Gastroesophageal sphincter (tissue), 4 donors: ENCODE measurements at places on chromosomes 7 and 10.

DNA sequence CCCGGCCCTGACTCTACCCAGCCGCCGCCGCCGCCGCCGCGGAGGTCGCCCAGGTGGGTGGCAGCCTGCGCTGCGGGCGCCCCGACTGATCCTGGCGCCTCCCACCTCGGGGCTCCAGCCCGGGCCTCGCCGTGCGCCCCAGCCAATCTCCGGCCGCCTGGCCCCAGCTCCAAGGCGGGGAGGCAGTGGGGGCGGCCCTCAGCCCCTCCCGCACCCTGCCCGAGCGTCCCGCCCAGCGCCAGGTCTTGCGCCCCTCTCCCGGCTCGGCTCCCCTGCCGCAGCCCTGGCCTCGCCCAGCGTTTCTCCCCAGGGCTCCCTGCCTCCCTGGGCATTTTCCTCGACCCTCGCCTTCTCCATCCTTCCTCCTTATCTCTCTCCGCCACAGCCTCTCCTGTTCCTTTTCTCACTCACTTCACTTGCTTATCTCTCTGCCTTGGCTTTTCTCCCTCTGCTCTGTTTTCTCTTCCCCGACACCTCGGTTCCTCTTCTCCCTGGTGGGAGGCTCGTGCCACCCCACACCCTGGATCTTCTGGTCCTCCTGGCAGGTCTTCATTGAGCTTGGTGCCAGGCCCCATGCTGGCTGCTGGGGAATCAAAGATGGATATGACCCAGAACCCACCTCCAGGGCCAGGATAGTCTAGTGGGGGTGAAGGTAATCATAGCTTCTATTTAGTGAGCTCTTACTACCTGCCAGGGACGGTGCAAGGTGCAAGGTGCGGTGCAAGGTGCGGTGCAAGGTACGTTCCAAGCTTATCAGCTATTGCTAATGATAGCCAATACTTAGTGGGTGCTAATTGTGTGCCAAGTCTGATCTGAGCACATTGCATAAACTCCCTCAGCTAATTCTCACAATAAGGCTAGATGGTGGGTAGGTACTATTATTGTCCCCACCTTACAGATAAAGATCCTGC, at the start of gene SFRP5:
Gene SFRP5, minus strand, starts transcription at position 87 of the 911 bp plus-strand sequence. CDS start 166 bp downstream, outside the sequence.
- ATAC-seq: no peak

DNA sequence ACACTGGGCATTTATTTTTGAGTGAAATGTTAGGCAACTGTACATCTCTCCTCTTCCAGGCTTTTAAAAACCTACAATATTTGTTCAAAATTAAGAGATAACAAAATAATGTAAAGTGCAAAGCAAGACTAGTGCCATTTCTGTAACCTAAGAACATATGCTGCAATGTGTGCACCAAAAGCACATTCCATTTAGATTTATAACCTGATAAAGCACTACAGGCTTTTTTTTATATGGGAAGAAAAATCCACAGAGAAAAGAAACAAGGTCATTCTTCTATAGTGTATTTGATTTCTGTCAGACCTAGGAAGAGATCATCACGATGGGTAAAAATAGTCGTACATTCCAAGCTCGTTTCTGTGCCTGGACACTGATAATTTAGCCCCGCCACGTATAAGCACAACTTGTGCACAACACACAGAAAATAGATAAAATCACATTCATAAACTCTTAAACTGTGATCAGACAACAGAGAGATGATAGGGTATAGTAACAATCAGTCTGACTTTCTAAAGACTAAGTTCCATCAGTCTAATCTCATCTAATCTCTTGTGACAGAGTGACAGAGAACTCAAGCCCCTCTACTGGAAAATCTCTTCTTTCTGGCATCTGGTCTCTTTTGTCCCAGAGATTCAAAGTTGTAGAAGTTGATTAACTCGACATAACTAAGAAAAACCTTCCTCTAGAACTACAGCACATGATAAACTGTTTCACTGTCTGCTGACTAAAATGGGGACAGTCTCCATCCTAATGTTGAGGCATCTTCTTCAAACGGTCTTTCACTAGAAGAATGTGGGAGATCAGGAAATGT, 6.7 kb downstream of the LAMB1 start:
- peak; percentile 1 for ATAC-seq

GRCh38 chr10:6763423-6763822, 183.3 kb upstream of the PRKCQ start:
- ATAC-seq: no peak

DNA sequence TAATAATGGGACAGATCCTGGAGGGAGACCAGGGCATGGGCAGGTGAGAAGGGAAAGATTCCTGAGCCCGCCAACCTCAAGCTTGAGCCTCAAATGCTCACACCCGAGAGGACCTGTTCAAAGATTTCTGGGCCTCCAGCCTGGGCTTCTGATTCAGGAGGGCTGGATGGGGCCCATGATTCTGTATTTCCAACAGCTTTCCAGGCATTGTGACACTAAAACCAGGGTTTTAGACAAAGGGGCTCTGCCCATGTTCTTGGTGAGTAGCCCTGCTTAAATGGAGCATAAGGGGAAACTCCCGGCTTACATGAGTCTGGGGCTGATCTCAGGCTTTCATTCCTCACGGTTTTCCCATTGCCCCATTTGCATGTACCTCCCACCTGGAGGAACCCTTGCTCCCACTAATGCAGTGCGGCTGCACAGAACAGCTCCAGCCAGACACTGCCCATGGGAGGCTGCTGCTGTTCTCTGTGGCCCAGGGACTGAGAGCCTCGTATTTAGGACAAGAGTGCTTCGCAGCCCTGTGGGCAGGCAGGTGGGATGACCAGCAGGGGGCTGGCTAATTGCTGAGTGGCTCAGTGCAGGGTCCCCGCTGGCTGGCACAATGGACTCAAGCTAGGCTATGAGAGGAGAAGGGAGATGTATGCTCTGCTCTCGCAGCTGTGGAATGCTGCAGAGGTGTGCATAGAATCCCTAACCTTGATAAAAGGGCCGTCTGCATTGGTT, 135.3 kb upstream of the COBL start:
- ATAC-seq: no peak

DNA sequence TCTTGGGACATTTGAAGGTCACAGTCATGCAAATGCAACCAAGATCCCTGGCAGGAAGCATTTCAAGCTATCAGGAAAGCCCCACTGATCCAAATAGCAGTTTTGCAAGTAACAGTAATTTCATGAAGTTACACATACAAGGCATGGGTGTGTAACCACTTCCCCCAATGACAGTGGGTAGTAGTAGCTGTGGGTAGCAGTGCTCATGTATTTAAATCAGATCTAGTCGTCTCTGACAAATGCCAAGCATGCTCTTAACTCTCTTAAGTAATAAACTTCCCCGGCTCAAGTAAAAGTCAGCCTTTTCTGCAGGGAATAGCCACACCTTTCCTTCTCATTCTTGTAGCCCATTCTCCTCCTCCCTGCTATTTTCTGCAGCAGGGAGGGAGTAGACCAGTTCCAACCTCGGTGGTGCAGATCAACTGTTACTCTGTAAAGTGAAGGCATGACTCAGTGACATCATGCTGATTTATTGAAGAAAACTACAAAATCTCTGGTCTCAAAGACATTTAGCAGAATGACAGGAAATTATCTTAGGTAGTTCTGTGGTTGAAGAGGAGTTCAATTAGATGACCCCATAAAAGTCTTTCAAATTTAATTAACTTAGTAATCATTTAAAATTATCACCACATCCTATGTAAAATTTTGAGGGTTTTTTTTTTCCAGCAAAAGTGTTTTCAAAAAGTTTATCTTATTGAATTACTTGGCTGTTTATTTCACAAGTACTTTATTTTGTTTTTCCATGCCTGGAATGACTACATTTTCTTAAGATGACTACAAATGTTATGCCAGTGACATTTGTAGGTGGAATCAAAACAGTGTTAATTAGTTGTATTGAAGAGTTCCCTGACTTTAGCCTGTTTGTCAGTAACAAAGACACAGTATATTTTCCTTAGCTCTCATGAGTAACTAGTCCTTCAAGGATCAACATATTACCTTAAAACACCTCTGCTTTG, 568.3 kb downstream of the INHBA start:
- ATAC-seq: no peak

DNA sequence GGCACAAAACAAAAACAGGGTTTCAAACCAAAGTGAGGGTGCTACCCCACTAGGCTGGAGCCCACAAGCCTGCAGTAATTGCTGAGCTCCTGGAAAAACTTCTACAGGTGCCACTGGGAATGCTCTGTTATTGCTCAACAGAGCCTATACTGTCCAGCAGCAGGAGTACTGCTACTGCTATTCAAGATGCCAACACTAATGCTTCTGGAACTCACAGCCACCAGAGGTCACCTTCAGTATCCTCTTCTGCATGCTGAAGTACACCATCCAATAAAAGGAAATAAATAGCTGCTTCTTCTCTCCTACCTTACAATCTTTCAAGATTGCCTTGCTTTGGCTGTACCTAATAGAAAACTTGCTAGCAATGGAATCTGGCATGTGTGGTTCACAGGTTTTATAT, 222.0 kb downstream of the LRRN3 start:
- ATAC-seq: no peak

DNA sequence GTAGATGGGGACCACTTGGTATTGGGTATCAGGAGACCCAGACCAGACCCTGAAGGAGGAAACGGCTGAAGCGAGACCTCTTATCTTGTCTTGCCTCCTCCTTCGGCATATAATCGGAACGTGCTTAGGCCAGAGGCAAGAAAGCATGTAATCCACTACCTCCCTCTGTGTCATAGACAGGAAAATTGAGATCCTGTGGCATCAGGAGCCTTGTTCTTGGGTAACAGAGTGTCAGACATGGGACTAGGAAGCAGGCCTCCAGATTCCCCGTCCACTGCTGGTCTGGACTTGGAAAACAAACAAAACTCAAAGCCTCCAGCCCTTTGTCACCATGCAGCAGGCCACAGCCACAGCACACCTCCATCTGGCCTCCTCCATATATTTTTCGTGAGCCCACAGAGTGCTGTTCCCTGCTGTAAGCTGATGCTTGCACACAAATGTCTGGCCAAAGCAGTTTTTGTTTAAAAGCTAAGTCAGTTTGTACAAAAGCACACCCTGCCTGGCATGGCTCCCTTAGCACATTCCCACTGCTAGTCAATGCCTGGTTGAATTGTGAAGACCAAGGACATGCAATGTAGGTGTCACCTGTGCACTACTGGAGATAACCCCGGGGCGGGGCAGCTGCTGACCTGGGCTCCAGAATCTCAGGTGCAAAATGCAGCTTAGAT, 510.9 kb downstream of the RPS24 start:
- no peak for ATAC-seq

- no peak for ATAC-seq
Measured at GRCh38 chr7:67493366-67493765, 496.7 kb downstream of the TYW1 start.

- ATAC-seq: no peak
Measured at GRCh38 chr10:108275895-108276685, 1111.6 kb upstream of the SORCS1 start.

DNA sequence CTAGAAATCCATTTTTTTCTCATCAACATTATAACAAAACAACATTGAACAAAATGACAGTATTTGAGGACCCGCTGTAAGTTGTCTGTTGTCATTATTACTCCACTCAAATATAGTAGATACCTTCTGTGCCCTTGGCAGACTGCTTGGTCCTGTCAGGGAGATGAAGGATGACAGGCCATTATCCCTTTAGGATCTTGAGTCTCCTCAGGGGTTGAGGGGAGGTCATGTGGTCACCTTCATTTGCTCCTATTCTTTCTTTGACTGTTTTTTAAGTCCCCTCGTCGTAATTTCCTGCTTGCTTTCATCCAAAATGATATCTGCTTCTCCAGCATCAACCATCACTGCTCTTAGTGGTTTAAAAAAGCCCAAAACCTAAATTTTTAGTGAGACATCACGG, 2.6 kb upstream of the PIP4K2A start:
- ATAC-seq: no peak

DNA sequence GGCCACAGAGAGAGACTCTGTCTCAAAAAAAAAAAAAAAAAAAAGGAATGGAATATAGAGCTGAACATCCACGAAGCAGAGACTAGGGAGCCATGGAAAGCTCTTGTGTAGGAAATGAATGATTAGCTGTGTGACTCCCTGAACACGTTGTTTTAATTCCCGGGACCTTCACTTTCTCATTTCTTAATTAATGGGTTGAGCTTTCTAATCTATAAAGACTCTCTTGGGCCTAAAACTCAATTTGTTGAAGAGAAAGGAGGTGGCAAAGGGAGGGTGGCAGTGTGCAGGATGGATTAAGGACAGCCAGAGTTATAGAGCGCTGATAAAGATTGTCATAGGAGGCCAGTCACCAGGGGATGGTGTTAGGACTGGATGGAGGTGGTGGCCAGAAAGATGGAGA, 48.0 kb downstream of the CYCS start:
- ATAC-seq: no peak

GRCh38 chr7:129773871-129774270, 162.4 kb downstream of the NRF1 start:
- ATAC-seq: no peak

- ATAC-seq: no peak
Measured at GRCh38 chr10:113890769-113891168, 36.3 kb downstream of the NHLRC2 start.

DNA sequence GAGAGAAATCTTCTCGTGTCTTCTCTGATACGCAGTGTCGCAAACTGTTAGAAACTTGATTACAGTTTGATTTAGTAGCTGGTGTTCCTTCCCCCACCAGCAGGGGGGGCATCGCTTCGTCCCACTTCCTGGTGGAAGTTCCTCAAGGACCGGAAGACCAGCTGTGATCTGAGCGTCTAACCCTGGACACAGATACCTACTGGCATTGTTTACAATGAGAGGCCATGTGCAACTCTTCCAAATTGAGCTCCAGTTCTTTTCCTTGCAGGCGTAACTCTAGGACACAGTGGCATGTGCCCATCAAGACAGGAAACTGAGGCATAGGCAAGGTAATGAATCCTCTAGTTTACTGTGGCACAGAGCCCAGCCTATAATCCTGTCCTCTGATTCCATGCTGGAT, 219.0 kb downstream of the CCDC3 start:
- no peak for ATAC-seq

DNA sequence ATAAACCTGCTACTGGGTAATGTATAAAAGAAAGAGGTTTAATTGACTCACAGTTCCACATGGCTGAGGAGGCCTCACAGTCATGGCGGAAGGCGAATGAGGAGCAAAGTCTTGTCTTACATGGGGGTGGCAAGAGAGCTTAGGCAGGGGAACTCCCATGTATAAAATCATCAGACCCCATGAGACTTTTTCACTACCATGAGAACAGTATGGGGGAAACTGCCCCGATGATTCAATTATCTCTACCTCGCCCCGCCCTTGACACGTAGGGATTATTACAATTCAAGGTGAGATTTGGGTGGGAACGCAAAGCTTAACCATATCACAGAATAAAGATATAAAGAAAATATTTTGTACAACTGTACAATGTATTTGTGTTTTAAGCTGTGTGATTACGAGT, 39.4 kb upstream of the PLCE1 start:
- ATAC-seq: no peak

- no peak for ATAC-seq
Measured at GRCh38 chr10:34003561-34003960, 669.1 kb upstream of the NRP1 start.
